ENCODE measurements at places on chromosomes 2 and 18. TPM values are rescaled to one million over a fixed set of nuclear protein-coding genes. Genes with fewer than 3 reads are reported as not detected.

- DNase-seq: no peak
Observed at GRCh38 chr18:36381075-36381474, 83.6 kb downstream of the FHOD3 start.

- no peak for DNase-seq
Observed at GRCh38 chr2:150165988-150166312, 321.5 kb downstream of the RND3 start.

- no peak for DNase-seq
Observed at GRCh38 chr2:189629531-189630453, 31.5 kb upstream of the ASNSD1 start.

- DNase-seq: no peak
Observed at GRCh38 chr2:120150040-120150482, 73.1 kb downstream of the TMEM185B start.

DNA sequence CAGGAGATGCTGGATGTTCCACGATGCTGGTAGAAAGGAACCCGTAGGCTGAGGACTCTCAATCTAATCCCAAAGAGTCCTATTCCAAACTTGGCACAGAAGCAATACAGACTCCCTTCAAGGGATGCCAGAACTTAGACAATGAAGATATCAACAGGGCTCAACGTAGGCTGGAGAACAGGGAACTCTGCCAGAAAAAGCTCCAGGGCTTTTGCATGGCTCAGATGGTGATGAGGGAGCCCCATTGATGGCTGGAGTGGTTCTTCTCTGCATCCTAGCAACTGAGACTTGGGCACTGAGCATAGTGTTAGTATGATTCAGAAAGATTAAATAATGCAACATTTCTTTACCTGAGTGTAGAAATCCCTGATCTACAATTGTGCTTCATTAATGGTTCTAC, 117.2 kb upstream of the NCK2 start:
- no peak for DNase-seq

GRCh38 chr2:186717320-186718007, 23.6 kb downstream of the FAM171B start:
- DNase-seq: no peak

DNA sequence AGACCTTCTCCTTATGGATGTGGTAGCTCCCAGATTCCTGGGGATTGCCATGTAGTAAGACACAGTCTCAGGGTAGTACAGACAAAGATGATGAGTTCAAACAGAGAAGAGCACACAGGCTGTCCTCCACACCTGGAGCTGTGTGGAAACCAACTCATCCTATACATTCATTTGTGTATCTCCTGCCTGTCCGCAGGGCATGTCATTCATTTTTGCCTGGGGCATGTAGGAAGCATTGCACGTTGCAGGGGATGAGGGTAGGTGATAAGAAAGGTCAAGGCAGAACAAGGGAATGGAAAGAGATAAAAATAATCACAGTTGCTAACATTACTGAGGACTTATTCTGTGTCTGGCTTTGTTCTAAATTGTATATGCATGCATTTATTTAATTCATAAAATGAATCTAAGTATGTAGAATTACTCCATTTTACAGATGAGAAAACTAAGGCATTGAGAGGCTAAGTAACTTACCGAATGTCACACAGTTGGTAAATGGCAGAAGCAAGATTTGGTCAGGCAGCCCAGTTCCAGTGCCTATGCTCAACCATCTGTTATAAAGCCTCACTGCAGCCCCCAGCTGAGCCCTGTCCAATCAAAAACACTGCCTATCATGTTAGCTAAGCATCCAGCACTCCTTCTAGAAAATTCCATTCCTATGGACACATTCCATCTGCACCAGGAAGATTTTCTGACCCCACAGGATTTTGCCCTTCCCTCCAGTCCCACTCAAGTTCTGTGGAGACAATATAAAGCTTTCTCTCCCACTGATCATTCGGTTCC, 81.0 kb downstream of the SUMO1 start:
- no peak for DNase-seq

GRCh38 chr2:171086352-171087290, 74.1 kb downstream of the TLK1 start:
- peak; percentile 36 for DNase-seq

- DNase-seq: no peak
Observed at GRCh38 chr2:173090276-173090877, 14.7 kb downstream of the MAP3K20 start.

DNA sequence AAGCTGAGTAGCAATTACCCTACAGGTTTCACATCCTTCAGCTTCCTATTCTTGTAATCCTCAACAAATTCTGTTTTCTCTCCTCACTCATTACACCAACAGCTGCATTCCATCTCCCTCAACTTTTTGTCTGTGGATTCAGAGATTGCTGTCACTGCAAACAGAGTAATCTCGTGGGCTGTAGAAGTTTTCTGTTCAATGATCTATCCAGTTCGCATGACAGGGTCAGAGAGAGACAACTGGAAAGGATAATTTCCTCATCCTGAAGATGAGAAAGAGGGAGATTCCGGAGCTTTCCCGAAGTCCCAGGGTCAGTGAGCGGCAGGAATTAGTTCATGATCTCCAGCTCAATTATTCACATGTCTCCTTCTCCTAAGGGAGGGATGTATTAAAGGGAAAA, 75.7 kb downstream of the MYO5B start:
- no peak for DNase-seq

- no peak for DNase-seq
Observed at GRCh38 chr2:23563673-23564614, 179.0 kb downstream of the KLHL29 start.

DNA sequence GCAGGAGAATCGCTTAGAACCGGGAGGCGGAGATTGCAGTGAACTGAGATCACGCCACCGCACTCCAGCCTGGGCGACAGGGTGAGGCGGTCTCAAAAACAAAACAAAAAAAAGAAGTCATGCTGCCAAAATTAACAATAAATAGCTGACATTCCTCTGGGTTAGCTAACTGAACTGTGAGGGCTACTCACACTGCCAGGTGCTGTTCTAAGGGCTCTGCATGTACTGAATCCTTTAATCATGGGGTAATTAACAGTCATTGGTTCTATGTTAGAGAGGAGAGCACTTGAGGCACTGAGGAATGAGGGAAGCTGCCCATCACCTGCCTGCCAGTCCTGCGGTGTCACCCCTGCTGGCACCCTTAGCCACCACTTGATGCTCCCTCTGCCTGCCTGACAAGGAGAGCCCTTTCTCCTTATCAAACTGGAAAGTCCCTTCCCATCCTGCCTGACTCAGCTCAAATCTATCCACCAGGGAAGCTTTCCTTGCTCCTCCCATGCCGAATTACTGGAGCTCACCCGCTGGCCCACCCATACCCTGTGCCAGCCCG, 73.0 kb upstream of the RIOK3 start:
- no peak for DNase-seq

DNA sequence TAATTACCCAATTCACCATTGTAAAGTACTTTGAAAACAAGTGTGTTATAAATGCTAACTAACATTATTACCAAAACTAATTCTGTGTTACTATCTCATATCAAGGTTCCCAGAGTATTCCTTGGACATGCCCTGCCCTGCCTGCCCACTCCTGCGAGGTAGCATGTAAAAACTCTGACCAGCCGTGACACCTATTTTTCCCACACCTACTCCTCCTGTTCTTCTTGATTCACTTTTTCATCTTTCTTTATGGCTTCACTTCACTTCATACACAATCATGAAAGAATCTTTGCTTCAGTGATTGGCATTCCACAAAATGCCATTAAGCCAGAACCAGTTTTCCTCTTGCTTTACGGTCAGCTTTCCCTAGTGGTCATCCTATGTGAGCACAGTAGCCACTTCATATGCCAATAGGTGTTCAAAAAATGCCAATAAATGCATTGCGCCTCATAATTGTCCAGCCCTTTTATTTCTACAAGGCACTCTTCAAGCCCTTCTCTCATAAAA, 42.6 kb upstream of the SETBP1 start:
- no peak for DNase-seq

Gene STPG4
- total RNA-seq: not detected

Gene ITGB1BP1
- total RNA-seq: 137 TPM

Gene DSG3
- total RNA-seq: not detected

All from activated T-cell treated with anti-CD3 and anti-CD28 coated beads, Interleukin-2, amount 50 U/mL, for 4 hours (primary cell).